ENCODE measurements at places on chromosomes 7 and 10.

DNA sequence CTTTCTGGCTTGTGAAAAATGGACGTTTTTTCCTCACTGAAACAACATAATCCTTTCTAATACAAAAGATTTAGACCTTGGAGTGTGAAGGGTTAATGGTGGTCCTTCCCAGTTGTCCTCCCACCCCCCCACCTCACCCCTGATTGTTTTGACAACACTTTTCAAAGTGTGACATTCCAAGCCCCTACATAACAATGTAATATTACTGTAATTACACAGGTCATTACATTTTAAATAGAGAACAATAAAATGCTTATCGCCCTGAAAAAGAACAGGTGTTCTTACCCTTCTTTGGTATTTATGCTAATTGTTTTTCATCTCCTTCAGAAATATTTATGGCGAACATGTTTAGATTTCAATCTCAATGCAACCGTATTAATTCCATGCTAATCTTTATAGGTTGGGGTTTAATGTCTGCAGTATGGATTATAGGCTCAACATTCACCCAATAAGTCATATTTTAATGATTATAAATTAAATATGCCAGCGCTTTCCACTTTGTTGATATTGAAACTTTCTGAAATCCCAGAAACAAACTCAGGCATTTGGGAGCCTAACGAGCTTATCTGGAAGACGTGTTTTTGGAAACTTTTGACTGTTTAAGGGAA is 5.0 kb downstream of the TCF7L2 start:
- no peak for DNase-seq

- DNase-seq: peak; percentile 3
Measured at GRCh38 chr7:93601363-93601762, 26.8 kb upstream of the CALCR start.

GRCh38 chr7:148153616-148154284 is 436.8 kb upstream of the C7orf33 start:
- DNase-seq: peak; percentile 83

GRCh38 chr7:85897967-85898366 is 711.1 kb upstream of the SEMA3D start:
- DNase-seq: no peak

- DNase-seq: peak; percentile 85
Measured at GRCh38 chr10:58662314-58662713, 149.6 kb downstream of the BICC1 start.

DNA sequence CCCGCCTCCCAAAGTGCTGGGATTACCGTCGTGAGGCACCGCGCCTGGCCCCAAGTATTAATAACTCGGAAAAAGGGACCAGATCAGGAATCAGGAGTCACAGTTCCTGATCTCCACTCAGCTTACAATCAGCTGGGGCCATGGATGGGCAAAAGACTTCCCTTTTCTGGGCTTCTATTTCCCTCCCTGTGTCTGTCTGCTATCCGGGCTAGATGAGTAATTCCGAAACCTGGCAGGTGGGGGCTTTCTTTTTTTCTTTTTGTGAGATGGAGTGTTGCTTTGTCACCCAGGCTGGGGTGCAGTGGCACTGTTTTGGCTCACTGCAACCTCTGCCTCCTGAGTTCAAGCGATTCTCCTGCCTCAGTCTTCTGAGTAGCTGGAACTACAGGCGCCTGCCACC is 11.6 kb downstream of the RPS24 start:
- DNase-seq: no peak

DNA sequence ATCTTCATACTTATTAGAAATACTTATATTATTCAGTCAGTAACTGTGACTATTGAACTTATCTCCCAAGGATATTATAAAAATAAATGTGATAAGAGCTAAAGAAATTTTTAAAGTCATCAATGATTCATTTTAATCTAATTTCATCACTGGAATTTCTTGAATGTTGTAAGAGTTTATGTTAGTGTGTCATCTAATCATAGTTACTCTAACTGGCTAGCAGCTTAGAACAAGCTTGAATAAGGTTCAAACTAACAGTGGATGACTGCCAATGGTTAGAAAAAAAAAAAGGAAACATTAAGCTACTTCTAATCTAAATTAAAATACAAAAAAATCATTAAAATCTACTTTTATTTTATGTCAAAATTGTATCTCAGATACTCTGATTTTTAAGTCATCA is 1066.3 kb downstream of the CNTNAP2 start:
- DNase-seq: peak; percentile 33

DNA sequence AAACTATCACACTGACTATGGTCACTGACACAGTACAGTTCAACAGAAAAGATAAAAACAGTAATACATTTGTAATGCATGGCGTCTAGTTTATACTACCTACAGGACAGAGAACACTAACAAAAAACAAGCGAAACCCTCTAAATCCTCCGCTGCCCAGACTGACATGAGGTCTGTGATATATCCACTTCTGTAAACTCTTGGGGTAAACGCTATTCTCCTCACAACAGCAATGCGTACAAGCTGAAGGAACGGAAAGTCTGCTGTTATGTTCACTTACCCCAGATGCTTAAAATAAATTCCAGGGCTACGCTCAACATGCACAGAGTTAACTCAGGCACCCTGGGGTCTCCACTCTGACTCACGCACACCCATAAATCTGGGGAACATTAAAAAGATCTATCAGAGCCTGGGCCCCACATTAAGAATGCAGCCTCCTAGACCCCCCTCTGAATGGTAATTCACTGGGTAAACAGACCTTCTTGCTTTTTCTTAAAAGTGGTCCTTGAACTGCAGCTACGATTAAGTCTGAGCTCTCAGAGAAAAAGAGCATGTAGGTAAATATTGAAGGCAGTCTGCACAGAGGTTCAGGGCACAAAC is 105.6 kb downstream of the CTBP2 start:
- DNase-seq: no peak

- no peak for DNase-seq
Measured at GRCh38 chr7:98531717-98532116, 85.4 kb upstream of the NPTX2 start.

- DNase-seq: peak; percentile 85
Measured at GRCh38 chr10:69397972-69398371, 18.7 kb downstream of the TACR2 start.

GRCh38 chr7:66912195-66912594 is 8.8 kb upstream of the TMEM248 start:
- DNase-seq: no peak

GRCh38 chr10:111973306-111973705 is 210.3 kb downstream of the GPAM start:
- peak; percentile 70 for DNase-seq

- no peak for DNase-seq
Measured at GRCh38 chr10:28381466-28381865, 78.6 kb upstream of the MPP7 start.

DNA sequence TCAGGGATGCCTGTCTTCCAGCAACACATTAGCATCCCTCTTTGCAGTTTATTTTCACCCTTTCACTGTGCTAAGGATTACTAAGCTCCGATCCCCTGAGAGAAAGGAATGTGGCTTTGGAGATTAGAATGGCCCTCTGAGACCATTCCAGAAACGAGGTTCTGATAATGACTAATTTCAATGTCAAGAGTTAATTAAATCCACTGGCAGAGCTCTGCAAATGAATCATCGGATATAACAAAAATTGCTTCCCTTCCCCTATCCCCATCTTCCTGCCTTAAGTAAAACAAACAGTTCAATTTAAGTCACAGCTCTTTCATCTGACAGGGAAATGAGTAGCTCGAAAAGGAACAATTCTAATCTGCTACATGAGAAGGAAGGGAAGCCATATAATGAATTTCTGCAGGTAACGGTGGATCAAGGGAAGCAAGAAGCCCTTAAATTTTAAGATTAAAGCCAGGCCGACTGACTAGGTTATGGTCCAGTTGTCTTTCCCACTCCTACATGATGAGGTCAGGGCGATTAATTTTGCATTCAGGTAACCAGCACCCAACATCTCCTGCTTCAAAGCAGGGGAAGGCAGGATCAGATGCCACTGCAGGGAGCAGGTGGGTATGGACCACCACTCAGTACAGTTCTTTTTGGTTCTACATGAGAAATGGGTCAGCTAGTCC is 50.5 kb downstream of the MALSU1 start:
- peak; percentile 78 for DNase-seq

DNA sequence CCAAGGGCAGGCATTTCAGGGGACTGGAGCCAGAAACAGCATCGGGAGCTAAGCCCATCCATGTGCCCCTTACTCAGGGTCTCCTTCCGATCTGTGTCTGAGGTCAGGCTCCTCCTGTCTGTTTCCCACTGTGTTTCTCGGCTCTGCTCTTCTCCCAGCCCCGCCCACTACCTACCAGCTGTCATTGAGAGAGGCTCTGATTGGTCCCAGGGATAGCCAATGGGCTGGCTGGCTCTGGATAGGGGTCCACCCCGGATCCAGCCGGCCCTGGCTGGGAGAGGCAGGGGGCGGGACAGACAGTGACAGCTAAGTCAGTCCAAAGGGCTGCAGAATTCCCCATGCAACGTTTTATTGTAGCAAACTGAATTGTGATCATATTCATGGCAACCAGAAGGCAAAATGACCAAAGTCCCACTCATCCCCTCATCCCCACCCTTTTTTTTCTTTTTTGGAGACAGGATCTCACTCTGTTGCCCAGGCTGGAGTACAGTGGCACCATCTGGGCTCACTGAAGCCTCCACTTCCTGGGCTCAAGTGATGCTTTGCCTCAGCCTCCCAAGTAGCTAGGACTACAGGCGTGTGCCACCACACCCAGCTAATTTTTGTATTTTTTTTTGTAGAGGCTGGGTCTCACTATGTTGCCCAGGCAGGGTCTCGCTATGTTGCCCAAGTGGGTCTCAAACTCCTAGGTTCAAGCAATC is 76.3 kb downstream of the CLIP2 start:
- DNase-seq: peak; percentile 57

GRCh38 chr10:86635402-86635801 is 18.9 kb upstream of the OPN4 start:
- peak; percentile 62 for DNase-seq

- no peak for DNase-seq
Measured at GRCh38 chr7:122260336-122260735, 44.2 kb downstream of the FEZF1 start.

DNA sequence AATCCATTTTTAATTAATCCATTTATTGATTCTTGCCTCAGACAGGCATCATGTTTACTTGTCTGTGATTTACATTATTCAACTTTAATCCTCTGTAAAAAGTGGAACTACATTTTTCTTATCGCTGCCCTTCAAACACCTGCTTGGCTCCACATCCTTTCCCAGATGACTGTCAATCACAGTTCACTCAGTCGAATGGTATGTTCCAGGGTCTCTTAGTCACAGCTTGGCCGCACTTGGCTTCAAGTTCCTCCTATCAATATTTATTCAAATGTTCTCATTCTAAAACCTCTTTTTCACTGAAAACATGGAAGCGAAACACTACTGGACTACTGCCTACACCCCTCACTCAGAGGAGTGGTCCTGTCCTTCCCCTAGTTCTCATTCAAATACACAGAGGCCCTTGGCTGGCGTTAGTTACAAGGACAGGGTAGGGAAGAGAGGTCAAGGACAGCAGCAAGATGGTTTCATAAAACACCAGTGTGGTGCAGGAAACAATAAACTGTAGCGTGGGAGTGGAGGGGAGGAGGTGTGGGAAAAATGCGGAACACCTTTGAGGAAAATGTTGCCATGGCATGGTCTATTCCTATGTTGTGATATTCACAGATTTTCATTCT is 143.2 kb downstream of the USP6NL start:
- peak; percentile 49 for DNase-seq

DNA sequence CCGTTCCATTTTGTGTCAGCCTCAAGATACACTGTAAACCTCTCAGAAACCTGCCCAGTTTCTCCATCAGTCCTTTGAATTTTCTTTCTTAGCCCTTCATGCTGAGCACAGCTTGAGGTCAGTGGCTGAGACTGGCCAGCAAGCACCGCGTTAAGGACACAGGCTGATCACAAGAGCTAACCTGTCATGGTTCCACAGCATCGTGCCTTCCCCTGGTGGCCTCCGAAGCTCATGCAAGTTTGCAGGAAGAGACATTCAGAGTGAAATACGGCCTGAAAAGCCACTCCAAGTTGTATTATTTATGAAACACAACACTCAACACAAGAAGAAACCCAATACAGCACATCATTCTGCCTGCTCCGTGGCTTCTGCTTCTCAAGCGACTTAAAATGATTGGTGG is 57.0 kb upstream of the PFKP start:
- DNase-seq: no peak

DNA sequence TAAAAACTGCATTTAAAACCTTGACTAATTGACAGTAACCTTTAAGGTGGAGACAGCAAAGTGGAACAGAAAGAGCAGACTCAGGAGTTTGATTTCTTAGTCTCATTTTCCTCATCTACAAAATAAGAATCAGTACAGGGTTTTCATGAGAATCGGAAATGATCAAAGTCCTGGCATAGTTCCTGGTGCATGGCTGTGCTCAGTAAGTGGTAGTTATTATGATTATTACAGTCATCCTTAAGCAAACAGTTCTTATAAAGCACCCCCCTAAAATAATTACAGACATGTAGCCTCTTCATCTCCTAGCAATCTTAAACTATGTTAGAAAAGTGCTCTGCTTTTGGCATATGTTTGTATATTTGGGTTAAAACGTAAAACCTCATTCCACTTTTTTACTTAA is 18.0 kb downstream of the NEBL start:
- no peak for DNase-seq

DNA sequence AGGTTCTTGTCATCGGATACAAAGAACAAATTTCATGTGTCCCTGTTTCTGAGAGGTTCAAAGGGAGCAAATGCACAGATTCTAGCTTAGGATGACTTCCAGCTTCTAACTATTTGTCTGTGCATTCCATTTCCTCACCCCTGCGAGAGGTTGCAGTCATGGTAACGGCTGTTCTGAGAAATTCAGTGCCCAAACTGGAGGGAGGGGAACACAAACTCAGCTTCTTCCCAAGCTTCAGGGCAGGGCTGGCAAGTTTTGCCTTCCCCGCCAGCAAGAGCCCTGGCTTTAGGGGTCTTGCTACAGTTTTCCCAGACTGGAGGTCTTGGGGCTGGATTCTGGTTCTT is 11.1 kb downstream of the FAS start:
- DNase-seq: peak; percentile 59

- DNase-seq: no peak
Measured at GRCh38 chr10:95245425-95246055, 45.3 kb downstream of the PDLIM1 start.

GRCh38 chr10:61662794-61663259 is at the start of gene CABCOCO1:
CABCOCO1 (plus strand) TSS chr10:61662929; CDS start chr10:61662973, 44 bp downstream.
- DNase-seq: peak; percentile 63

- DNase-seq: no peak
Measured at GRCh38 chr10:30172091-30172490, 112.7 kb upstream of the JCAD start.

DNA sequence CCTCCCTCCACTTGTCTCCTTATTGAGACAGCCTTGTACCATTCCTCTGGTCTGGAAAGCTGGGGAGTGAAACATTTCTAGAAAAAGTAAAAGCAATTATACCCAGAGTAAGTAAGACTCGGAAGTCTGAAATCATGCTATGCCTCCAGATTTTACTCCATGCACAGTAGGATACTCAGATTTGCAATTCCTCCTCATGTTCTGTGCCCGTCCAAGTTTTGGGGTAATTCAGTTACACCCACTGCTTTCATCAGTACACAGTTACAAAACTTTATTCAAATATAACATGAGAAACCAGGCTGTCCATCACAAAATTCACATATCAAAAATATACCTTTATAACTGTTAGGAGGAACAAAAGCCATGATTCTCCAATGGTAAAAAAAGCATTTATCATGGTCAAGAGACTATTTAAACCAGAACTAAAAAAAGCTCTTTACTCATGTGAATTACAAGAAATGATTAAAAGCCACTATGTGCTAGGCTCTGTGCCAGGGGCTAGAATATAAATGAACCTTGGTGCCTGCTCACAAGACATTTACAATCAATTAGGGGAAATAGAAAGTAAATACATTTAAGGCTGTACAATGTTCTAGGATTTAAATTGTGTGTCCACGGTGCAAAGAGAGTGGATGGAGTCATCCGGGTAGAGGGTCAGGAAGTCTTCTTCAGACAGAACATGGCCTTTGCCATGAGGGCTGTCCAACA is 320.2 kb downstream of the ELMO1 start:
- DNase-seq: no peak
